ENCODE measurements at places on chromosomes 5 and 9. TPM values are rescaled to one million over a fixed set of nuclear protein-coding genes. Genes with fewer than 3 reads are reported as not detected.

DNA sequence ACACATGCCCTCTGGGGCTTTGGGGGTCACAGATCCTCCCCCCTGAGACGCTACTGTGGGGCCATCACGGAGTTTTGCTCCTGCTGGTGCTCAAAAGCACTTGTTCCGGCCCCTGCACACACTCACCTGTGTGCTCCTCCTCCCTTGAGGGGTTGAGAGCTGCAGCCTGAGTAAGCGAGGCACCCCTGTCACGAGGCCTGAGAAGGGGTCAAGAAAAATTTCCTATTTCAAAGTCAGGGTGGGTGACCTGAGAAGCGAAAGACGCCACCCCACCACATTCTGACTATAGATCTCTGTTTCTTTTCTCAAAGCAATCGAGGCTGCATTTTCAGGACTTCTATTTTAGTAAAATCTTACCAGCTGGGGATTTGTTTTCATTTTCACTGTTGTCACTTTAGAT is 138.5 kb downstream of the DCP2 start:
- no peak for DNase-seq

DNA sequence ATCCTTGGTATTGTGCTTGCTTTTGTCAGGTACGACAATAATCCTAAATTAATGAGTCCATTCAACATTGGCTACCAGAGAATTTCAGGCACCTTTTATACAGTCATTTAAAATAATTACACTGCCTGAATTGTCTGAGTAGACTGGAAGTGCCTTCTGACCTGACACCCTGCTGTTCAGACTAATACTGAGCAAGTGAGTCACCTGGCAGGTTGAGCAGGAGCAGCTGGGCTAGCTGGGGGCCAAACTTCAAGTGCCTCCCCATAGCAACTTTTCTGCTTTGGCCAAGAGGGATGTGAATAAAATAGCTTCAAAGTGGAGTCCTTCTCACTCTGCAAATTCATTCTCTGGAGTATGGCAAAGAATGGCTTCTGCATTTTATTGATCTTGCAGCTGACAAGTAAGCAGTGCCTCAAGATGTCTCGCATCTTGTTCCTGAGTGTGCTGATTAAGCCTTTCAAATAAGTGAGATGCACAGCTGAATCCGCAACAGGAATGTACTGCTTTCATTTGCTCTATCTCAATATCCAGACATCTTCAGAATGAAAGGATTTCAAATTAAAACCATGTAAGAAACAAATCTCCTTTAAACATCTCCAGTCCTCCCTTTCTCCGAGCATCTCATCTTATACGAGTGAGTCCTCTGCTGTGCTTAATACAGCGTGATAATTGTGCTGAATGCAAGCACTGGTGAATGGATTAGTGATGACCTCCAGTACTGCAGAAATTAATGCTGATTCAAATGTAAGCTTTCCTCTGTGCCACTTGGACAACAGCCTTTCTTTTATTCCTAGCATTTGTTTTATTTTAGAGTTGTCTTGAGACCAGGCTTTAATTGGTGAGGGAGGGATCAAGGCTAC is 271.2 kb downstream of the EDIL3 start:
- no peak for DNase-seq

GRCh38 chr5:79727451-79728355 is 38.1 kb downstream of the CMYA5 start:
- no peak for DNase-seq

- no peak for DNase-seq
Measured at GRCh38 chr5:118042076-118042475, 946.3 kb downstream of the DTWD2 start.

- DNase-seq = no peak
Measured at GRCh38 chr5:72692651-72693442, 123.6 kb upstream of the TNPO1 start.

The ATP10B gene
- 0.98 TPM for total RNA-seq

The ECSCR gene
- total RNA-seq = 0.60 TPM

The FAM169A gene
- total RNA-seq = 0.36 TPM
